Stomach (tissue), 19 donors: ENCODE measurements at places on chromosomes 1 and 21. TPM values are rescaled to one million over a fixed set of nuclear protein-coding genes. Genes with fewer than 3 reads are reported as not detected.

DNA sequence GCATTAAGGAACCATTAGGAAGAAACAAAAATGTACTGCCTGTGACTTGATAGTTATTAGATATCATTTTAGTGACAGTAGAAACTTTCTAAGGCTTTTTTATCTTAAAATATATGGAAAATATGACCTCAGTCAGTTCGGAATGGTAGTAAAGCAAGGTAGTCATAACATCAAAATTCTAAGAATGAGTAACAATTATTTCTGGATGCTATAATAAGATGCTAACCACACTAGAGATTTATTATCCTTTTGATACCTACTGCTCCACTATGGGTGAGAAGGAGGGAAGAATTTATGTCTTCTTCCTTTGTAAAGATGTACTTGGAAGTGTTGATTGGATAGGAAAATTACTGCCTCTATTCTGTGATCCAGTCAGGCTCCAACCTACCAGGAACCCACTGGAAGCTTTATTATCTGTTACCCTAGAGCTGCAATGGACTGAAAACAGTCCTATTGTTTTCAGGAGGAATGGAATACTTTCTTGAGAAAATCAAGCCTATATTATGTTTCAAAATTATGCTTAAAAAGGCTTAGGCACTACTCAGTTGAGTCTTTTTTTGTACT, 8.8 kb downstream of the FMN2 start:
- H3K27ac ChIP-seq, result no peak overlapping the region
- no peaks in the 10 kb centered on the region for H3K36me3 ChIP-seq
- no peak overlapping the region for H3K4me3 ChIP-seq
- DNase-seq, result no peak
- no peaks in the 10 kb centered on the region for H3K27me3 ChIP-seq
- no peaks in the 10 kb centered on the region for H3K4me1 ChIP-seq

DNA sequence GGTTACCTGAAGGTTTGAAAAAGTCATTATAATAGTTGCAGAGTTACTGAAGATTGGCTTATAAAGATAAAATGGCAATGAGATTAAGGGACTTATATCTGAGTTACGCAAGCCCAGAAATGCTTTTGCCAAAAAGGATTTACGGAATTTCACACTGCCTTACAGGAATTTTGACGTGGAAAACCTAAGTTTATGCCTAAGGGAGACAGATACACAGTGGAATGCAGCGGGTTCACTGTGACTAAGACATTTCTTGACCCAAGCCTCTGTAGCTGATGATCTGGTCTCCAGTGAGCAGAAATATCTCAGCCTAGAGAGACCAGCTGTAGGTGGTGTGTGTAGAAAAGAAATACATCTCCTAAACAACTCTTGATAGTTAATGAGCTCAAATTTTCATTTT, 10.1 kb upstream of the EXO1 start:
- H3K4me1 ChIP-seq, result no peaks in the 10 kb centered on the region
- no peak for DNase-seq
- H3K27me3 ChIP-seq, result no peaks in the 10 kb centered on the region
- no peak overlapping the region for H3K4me3 ChIP-seq

- DNase-seq, result no peak
- peak overlapping the region; percentile 54 for H3K27ac ChIP-seq
- H3K4me3 ChIP-seq, result no peak overlapping the region
- H3K36me3 ChIP-seq, result peaks cover 72% of the 10 kb centered on the region
Observed at GRCh38 chr1:45643321-45643720, 19.5 kb upstream of the CCDC17 start.

DNA sequence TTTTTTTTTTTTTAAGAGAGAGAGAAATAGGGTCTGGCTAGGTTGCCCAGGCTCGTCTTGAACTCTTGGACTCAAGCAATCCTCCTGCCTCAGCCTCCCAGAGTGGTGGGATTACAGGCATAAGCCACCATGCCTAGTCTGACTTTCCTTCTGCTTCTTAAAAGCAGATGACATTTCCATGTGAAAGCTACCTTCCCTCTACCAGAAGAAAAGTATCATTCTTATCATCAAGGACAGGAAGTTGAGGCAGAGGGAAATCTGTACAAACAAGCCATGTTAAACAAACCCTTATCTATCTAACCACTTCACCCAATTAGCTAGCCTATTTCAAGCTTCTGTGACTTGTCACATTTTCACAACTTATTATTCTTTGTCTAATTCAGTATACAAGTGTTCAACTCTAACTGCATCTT, 54.8 kb downstream of the SAMSN1 start:
- H3K4me3 ChIP-seq, result no peak overlapping the region
- H3K36me3 ChIP-seq, result no peaks in the 10 kb centered on the region
- H3K27me3 ChIP-seq, result no peaks in the 10 kb centered on the region
- H3K27ac ChIP-seq, result no peak overlapping the region

GRCh38 chr1:81496349-81496748, 304.4 kb upstream of the ADGRL2 start:
- no peaks in the 10 kb centered on the region for H3K27me3 ChIP-seq
- DNase-seq, result no peak
- H3K4me1 ChIP-seq, result no peaks in the 10 kb centered on the region
- no peak overlapping the region for H3K4me3 ChIP-seq
- H3K36me3 ChIP-seq, result no peaks in the 10 kb centered on the region

- H3K4me3 ChIP-seq, result no peak overlapping the region
- no peaks in the 10 kb centered on the region for H3K27me3 ChIP-seq
- no peaks in the 10 kb centered on the region for H3K36me3 ChIP-seq
- DNase-seq, result no peak
- H3K4me1 ChIP-seq, result no peaks in the 10 kb centered on the region
Observed at GRCh38 chr1:219897914-219898313, 30.4 kb downstream of the SLC30A10 start.

DNA sequence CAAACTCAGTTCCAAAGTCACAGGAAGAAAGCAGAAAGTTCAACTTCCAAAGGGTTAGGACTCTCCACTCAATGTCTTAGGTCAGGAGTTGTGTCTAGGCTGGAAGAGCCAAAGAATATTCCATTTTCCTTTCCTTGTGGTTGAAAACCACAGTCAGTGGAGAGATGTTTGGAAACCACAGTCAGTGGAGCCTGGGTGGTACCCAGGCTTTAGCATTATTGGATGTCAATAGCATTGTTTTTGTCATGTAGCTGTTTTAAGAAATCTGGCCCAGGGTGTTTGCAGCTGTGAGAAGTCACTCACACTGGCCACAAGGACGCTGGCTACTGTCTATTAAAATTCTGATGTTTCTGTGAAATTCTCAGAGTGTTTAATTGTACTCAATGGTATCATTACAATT, 11.7 kb downstream of the ATF3 start:
- no peaks in the 10 kb centered on the region for H3K27me3 ChIP-seq
- DNase-seq, result no peak
- H3K36me3 ChIP-seq, result peaks cover 60% of the 10 kb centered on the region
- H3K4me3 ChIP-seq, result no peak overlapping the region
- no peaks in the 10 kb centered on the region for H3K4me1 ChIP-seq
- no peak overlapping the region for H3K27ac ChIP-seq

DNA sequence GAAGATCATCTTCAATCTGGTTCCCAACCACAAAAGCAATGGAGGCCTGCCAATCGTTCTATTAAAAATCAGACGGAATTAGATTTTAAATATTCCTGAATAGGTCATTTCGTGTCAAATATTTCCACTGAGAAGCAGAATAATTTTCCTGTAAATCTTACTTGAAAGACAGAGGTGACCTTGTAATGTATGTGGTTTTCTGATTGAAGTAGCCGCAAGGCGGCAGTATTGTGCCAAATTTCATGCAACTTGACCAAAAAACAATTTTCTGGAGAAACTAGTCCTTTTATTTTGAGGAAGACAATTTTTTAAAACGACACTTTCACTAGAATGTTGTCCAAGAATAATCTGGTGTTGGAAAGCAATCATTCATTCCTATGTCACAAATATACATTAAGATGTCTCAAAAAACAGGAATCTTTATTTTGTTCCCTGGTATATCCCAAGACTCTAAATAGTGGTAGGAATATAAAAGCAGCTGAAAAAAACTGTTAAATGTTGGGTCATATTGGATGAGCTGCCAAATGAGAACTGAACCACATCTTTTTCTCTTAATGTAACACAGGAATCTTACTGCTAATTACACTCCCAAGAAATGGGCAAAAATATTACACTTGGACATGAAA, 33.6 kb downstream of the SPAG17 start:
- H3K27ac ChIP-seq, result no peak overlapping the region
- peak; percentile 59 for DNase-seq
- H3K27me3 ChIP-seq, result no peaks in the 10 kb centered on the region
- no peak overlapping the region for H3K4me3 ChIP-seq
- no peaks in the 10 kb centered on the region for H3K4me1 ChIP-seq

GRCh38 chr1:29391362-29391880, 155.1 kb downstream of the PTPRU start:
- H3K27ac ChIP-seq, result no peak overlapping the region
- H3K4me1 ChIP-seq, result no peaks in the 10 kb centered on the region
- H3K27me3 ChIP-seq, result no peaks in the 10 kb centered on the region
- no peak overlapping the region for H3K4me3 ChIP-seq
- no peak for DNase-seq
- H3K36me3 ChIP-seq, result no peaks in the 10 kb centered on the region

DNA sequence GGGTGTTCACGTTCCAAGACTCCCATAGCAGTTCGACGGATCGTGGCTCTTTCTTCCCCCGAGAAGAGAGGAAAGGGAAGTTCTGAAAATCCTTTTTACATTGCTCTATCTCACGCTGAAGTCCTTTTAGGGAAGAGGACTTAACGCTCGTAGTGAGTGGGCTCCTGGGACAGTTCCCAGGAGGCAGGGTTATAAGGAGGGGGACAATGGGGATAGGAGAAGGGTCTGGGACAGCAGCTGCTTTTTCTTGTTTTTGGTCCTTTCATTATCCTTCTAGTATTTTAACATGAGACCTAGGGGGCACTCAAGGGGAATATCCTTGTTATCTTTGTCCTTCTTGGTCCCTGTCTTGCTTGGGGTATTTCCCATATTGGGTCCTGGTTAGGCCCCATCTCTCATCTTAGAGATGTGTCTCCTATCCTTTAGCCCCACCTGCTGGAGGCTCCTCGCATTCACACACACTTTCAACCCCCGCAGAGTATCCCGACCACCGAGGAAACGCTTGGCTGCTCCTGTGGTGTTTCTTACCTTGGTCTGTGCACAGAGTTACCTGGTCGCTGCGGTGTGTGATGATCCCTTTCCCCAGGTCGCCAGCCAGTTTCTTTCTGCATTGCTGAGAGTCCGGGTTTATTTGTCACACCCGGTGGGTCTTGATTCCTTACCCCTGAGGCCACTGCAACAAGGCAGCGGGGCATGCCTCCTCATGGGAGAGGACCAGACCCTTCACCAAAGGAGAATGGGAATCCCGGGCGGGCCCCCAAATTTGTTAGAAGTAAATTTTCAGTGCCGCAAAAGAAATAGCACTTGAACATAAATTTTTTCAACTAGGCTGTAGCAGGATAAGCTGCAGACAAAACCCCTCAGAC, 29.7 kb downstream of the SCCPDH start:
- no peaks in the 10 kb centered on the region for H3K27me3 ChIP-seq
- no peak overlapping the region for H3K27ac ChIP-seq
- peak; percentile 66 for DNase-seq
- H3K36me3 ChIP-seq, result peaks cover 9% of the 10 kb centered on the region

DNA sequence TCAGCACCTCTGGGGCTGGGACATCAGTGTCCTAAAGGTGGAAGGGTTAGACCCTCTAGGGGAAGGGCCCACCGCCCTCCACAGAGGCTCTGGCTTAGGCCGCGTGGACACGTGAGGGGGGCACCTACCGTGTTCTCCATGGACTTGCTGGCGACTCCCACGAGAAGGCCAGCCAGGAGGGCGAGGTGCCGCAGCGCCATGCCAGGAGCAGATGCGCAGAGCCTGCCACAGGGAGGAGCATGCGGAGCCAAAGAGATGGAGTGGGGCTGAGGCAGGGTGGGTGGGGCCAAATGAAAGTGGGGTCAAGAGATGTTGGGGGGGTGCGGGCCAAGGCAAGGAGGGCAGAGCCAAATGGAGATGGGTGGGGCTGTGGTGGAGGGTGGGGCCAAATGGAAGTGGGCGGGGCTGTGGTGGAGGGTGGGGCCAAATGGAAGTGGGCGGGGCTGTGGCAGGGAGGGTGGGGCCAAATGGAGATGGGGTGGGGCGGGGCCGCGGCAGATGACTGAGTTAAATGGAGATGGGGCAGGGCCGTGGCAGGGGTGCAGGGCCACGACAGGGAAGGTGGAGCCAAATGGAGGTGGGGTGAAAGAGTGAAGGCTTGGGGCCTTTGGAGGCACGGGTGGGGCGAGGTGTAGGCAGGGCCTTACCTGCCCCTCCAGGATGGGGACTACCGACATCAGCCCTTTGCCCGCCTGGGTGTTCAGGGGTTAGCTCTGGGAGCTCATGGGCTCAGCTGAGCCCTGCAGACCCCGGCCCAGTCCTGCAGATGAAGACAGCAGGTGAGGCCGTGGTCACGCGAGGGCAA, 17.4 kb upstream of the RNF223 start:
- H3K36me3 ChIP-seq, result peaks cover 17% of the 10 kb centered on the region
- no peaks in the 10 kb centered on the region for H3K4me1 ChIP-seq
- no peaks in the 10 kb centered on the region for H3K27me3 ChIP-seq

- H3K27me3 ChIP-seq, result no peaks in the 10 kb centered on the region
- no peak overlapping the region for H3K4me3 ChIP-seq
- H3K36me3 ChIP-seq, result no peaks in the 10 kb centered on the region
- DNase-seq, result no peak
Observed at GRCh38 chr1:172670316-172670715, 11.4 kb downstream of the FASLG start.

Gene CLCA4
- total RNA-seq, result not detected

Gene RSPO1
- 0.92 TPM for total RNA-seq

Gene CYP4A22
- total RNA-seq, result not detected

Gene CACNA1S
- 0.18 TPM for total RNA-seq
